NCI-H1105 (cell line): ENCODE measurements at places on chromosomes 2 and 18.
A peak's percentile ranks its signal among the peaks of the same experiment; 100 is the strongest.

DNA sequence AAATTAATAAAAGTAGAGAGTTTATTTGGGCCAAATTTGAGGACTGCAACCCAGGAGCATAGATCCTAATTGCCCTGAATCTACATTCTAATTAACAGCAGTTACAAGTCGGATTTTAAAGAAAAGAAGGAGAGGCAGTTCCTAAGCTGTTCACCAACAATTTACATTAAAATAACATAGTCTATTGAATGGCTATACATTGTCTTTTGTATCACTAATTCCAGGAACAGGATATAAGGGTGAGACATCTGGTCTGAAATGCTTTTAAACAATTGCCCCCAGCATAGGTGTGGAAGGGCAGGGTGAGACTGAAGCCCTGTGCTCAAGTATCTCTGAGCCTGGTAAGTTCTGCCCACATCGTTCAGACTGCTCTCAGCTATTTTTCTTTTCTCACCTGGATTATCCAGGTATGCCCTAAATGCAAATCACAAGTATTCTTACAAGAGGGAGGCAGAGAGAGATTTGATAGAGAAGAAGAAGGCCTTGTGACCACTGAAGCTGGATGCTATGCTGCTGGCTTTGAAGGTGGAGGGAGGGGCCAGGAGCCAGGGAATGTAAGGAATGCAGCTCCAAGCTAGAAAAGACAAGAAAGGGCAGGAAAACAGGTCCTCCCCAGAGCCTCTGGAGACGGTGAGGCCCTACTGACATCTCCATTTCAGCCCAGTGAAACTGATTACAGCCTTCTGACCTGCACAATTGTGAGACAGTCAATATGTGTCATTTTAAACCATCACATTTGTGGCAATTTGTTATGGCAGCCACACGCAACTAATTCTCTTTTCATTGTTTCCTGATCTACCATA is 189.4 kb upstream of the ARL4C start:
- DNase-seq, result no peak

GRCh38 chr2:141027221-141027620 is 1103.6 kb downstream of the LRP1B start:
- no peak for DNase-seq

DNA sequence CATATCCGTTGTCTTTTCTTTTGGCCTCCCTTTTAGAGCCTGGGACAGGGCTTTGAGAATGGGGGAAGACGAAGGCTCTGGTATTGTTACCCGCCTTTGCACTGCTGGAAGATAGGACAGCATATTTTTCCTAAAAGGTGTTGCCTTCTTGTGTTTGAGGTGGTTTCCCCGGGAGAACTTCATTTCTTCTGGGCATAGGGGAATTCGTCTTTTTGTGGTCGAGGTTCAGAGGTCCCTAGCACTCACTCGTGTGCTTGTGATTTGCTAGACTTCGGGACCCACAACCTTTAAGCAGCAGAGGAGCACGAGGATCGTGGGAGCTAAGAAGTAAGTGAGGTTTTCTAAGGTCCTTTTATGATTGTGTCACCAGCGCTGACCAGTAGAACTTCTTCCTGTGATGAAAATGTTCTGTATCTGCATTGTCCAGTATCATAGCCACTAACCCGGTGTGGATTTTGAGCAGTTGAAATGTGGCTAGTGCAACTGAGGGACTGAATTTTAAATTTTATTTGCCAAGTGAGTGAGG is 611 bp downstream of the ZNF512 start:
- no peak for DNase-seq

DNA sequence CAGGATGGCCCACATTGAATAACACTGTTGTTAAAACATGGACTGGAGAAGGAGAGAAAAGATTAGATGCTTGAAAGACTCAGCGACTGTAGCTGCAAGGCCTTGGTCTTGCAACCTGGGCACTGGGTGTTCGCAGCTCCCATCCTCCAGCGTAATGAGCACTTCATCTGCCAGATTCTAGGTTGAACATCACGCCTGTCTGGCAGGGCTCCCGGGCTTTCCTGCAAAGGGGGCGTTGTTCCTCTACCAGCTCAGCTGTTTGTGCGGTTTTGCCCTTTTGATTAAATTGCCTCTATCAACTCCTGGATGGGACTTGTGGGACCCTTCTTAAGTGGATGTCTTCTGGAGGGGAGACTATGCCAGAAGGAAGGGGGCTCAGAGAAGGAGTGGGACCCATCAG is 215.4 kb downstream of the KLHL29 start:
- peak; percentile 79 for DNase-seq

GRCh38 chr2:85753035-85753524 is 711 bp upstream of the ATOH8 start:
- DNase-seq, result no peak
